Stimulated activated CD4-positive, alpha-beta T cell treated with anti-CD3 and anti-CD28 coated beads, Interleukin-1b, Interleukin-23, amount 100 ng/mL, for 1 hour (primary cell): ENCODE measurements at places on chromosomes 2 and 18.

DNA sequence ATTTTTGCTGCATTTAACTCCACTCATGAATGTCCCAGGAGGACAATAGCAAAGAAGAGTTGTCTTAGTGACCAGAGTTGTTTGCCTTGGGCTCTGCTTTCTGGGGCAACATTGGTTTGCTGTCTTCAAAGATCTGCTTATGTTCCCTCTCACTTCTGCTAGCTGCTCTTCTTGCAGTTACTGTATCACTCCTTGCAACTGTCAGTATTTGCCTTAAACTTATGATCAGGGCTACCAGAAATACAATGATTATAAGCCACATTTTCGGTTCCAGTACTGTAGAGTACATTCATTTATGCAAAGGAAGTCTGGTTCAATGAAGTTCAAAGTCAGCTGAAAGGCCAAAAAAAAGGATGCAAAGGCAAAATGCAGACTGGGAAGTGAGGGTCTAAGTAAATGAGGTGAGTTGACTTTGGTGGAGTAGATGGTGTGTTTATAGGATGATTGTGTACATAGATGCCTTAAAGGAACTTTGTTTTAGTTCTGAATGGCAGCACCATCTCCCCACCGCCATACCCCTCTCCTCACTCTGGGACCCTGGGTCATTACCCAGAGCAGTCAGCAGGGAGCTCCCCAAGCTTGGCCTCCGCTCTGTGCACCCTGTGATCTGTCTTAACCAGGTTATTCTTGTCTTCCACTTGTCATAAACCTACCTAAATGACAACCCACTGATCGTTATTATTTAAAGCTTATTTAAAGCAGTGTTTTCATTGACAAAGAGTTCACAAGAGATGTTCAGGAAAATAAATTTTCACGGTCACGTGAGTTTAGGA, 236.0 kb downstream of the DOK6 start:
- no peak for DNase-seq

DNA sequence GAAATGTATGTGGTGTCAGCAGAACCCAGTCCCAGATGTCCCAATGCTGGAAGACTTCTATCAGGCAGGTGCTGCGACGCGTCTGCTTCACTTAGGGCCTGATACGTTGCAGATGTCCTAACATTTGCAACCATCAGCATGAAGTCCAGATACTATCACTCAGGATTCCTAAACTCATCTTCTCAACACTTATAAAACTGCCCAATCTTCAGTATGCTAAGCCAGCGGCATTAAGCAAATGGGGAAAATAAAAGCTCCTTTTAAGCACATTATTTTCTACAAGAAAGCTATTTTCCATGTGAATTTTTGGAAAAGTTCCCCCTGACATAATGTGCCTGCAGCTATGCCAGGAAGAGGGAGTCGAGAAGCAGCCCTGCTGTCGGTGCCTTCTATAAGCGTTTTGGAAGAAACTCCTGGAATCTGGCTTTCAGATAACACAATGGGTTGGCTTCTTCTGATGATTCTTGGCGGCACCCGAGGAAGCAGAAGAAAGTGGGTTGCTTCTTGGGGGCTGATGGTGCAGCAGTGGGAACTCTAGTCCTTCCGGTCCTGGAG, 60.7 kb upstream of the ITGA6 start:
- no peak for DNase-seq

GRCh38 chr2:9772999-9773902, 70.0 kb upstream of the TAF1B start:
- DNase-seq = no peak

- DNase-seq = no peak
These were observed 30.2 kb upstream of the MTX2 start for GRCh38 chr2:176239031-176239430.

- DNase-seq = no peak
These were observed 8.6 kb upstream of the AGPS start for GRCh38 chr2:177383935-177384334.

GRCh38 chr18:23927821-23928746, 86.5 kb upstream of the TTC39C start:
- DNase-seq = no peak

DNA sequence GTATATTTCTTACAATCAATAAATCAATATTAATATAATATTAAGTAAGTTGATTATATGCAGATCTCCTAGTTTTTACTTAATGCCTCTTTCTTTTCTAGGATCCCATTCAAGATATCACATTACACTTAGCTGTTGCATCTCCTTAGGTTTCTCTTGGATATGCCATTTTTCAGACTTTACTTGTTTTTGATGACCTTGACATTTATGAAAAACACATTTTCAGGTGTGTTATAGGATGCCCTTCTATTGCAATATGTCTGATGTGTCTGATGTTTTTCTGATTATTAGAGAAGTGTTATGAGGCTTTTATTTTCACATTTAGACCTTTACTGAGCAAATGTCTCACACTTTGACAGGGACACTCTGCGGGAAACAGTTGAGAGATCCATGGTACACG, 933.6 kb upstream of the CNTNAP5 start:
- DNase-seq = no peak

DNA sequence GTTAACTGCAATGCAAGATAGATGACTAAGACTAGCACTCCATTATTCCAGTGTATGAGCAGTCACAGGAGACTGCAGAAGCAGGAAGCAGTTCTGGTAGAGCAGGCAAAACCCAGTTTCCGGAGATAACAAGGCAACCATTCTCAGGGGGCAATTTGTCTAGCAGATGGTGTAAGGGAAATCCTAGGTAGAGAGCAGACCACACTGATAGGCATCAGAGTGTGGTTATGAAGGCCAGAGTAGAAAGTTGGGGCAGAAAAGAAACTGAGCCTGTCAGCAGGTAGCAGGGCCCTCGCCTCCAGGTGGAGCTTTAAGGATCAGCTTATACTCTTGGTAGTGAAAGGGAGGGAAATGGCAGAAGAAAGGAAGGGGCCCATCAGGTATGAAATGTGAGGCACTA, 164.4 kb downstream of the PDE11A start:
- DNase-seq = no peak

DNA sequence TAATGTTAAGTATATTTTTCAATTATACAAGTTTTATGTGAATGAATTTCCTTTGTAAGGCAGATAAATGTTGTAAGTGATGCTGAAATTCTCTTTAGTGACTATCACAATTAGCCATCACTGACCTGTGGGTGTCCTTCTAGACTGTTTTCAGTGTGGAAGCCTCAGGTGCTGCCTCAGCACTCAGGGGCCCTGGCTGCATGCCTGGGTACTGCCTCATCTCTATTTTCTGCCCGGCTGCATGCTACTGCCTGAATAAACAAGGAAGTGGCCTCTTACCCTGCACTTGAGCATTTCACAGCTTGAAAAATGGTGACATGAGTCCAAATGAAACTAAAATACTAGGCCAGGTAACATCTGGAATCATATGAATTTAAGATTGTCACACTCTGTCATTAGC, 787.6 kb upstream of the SALL3 start:
- DNase-seq = no peak

DNA sequence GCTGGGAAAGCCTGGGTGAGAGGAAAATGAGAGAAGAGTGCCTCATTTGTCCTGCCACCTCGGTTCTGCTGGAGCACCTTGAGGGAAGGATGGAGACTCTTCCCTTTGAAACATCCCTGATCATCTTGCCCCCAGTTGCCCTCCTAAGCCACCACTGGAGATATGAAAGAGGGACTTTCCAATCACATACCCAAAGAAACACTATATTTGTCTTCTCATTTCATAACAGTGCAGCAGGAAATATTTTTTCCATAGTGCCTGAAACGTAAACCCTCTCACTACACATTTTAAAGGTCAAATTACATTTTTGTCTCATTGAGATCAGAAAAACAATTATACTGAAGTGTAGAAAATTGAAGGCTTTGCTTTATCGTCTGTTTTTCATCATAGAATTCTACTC, 63.3 kb downstream of the KCTD18 start:
- no peak for DNase-seq

GRCh38 chr2:6630209-6630608, 235.5 kb downstream of the CMPK2 start:
- no peak for DNase-seq

GRCh38 chr2:111965062-111965461, 66.7 kb downstream of the MERTK start:
- no peak for DNase-seq

GRCh38 chr2:44087036-44087713, 81.5 kb upstream of the PPM1B start:
- DNase-seq = peak; percentile 79

GRCh38 chr18:48852292-48852691, 98.5 kb downstream of the SMAD7 start:
- DNase-seq = no peak

- DNase-seq = no peak
These were observed 778.5 kb upstream of the FANCL start for GRCh38 chr2:59019566-59020159.

- DNase-seq = no peak
These were observed 22.2 kb upstream of the GNAL start for GRCh38 chr18:11666831-11667230.

- DNase-seq = no peak
These were observed 163.5 kb downstream of the GLI2 start for GRCh38 chr2:120898961-120899750.

GRCh38 chr2:43388371-43388770, 162.0 kb upstream of the ZFP36L2 start:
- DNase-seq = no peak

DNA sequence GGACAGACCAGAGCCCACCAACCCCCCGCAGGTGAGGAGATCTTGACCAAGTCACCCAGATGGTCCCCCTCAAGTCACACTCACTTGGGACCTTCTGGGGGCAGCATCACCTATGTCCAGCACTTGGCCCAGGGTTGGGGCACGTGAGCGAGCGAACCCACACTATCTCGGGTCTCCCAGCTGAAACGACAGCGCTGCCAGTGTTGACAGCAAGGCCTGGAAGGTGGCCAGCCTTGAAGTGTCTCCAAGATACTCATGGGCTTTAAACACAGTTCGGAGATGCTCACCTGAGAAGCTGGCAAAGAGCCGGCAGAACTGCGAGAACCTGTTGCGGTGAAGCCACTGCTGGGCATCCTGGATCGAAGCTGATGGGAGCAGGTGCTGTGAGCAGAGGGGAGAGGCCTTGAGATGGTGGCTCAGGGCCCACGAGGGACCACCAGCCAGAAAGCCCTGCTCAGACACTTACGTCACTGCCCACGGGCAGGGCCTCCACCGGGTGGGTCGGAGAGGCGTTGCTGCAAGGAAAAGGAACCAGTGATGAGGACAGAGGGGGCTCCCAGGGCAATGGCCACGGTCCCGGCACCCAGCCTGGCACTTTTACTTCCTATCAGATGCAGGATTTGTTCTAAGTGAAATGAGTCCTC, 47.5 kb downstream of the TFCP2L1 start:
- DNase-seq = no peak

DNA sequence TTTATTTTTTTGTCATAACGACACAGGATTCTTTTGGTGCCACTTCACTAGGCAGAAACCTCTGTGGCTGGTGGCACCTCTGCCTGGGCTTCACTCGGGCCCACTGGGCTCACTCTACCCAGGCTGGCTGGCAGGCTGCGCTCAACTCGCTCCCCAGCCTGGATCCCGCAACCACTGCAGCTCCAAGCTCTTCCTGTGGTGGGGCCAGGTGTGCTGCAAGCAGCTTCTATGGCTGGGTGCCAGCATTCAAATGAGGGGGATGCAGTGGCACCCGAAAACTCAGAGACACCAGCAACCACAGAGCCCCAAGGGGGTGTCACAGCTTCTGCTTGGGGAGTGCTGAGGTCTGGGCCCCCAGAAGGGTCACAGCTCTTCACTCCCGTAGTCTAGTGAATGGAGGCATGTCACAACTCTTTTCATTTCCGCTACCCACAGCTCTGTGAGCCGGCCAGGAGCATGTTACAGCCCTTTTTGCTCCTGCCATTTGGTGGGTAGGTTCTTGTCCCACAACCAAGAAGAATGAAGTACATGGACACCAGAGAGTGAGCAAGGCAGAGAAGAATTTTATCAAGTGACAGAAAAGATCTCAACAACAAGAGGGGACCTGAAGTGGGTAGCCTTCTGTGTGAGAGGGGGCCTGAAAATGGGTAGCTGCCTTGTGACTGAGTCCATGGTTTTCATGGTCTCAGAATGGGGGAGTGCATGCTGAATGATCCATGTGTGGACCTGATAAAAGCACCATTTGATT, 170.1 kb downstream of the UBR3 start:
- no peak for DNase-seq

GRCh38 chr2:95008306-95008705, 17.2 kb upstream of the MAL start:
- DNase-seq = no peak

- no peak for DNase-seq
These were observed 2.7 kb downstream of the METTL4 start for GRCh38 chr18:2568605-2569004.

DNA sequence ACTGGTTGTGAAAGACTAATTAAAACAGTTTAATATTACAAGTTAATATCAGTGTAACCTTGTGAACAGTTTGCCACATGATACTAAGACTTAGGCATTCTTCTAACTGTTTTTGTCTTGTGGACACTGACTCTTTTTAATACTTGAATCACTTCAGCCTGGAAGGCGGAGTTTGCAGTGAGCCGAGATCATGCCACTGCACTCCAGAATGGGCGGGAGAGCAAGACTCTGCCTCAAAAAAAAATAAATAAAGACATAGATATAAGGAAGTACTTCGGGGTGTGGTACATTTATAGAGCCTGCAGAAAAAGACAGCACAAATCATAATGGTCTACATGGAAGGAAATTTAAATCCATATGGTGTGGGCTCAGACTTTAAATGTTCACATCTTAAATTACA, 300.4 kb upstream of the NETO1 start:
- DNase-seq = no peak
